ENCODE measurements at places on chromosomes 7 and 10.

GRCh38 chr10:86261941-86262687 is 104.5 kb downstream of the GRID1 start:
- no peak for DNase-seq

DNA sequence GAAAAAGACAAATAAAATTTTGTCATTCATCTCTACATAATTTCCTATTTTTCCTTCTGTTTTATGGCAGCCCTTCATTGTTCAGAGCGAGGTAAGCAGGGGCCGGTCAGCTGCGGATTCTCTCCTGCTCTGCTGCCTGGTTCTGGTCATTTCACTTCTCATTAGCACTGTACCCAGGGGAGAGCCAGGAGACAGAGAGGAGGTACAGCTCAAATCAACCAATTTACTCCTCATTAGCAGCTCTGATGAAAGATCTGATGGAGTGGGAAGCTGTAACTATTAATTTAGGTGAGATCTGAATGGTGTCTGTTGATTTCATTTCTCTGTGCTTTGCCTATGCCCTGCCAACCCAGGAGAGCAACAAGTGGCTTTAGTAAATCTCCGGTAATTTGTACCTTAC is 241.5 kb upstream of the PFKP start:
- DNase-seq, result no peak

DNA sequence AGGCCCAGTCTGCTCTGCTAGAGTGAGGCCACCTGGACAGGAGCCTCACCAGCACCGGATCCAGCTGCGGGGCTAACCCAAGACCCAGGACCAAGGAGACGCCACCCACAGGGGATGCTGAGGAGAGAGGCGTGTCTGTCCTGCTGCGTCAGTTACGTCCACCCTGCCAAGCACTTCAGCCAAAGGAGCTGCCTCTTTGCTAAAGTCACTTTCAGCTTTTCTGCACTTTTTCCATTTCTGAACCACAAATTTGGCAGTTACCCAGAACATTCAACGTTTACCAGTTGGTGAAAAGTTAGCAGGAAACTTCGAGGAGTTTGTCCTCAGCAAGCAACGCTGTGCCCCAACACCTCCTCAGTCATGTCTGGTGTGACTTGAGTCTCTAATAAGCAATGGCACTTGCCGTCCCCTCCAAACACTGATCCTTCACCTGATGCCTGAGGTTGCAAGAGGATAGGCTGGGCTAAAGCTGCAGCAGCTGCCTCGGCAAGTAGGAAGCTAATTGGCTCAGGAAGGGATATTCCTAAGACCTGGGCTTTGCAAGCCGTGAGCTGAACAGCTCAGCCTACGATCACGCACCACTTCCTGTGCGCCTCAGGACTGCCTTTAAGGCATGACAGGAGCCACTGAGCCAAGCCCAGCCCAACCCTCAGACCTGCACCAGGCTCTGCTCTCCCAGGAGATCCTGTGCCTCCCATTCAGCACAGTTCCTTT is 40.1 kb downstream of the KCNH2 start:
- no peak for DNase-seq

- DNase-seq, result no peak
Measured at GRCh38 chr10:69558559-69558958, 14.7 kb downstream of the NEUROG3 start.

DNA sequence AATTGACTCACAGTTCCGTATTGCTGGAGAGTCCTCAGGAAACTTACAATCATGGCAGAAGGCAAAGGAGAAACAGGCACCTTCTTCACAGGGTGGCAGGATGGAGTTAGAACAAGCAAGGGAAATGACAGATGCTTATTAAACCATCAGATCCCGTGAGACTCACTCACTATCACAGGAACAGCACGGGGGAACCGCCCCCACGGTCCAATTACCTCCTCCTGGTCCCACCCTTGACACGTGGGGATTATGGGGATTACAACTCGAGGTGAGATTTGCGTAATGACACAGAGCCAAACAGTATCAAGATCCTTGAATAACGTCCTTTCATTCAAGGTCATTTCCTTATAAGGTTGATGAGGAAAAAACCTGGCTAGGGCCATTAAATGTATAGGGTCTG is 176.6 kb downstream of the TPK1 start:
- no peak for DNase-seq
